ENCODE measurements at places on chromosomes 16 and 17. TPM values are rescaled to one million over a fixed set of nuclear protein-coding genes. Genes with fewer than 3 reads are reported as not detected.

C17orf107 gene
- total RNA-seq, result 5.0 TPM

PDP2 gene
- total RNA-seq, result 16.3 TPM

AHSP gene
- total RNA-seq, result not detected

DNA sequence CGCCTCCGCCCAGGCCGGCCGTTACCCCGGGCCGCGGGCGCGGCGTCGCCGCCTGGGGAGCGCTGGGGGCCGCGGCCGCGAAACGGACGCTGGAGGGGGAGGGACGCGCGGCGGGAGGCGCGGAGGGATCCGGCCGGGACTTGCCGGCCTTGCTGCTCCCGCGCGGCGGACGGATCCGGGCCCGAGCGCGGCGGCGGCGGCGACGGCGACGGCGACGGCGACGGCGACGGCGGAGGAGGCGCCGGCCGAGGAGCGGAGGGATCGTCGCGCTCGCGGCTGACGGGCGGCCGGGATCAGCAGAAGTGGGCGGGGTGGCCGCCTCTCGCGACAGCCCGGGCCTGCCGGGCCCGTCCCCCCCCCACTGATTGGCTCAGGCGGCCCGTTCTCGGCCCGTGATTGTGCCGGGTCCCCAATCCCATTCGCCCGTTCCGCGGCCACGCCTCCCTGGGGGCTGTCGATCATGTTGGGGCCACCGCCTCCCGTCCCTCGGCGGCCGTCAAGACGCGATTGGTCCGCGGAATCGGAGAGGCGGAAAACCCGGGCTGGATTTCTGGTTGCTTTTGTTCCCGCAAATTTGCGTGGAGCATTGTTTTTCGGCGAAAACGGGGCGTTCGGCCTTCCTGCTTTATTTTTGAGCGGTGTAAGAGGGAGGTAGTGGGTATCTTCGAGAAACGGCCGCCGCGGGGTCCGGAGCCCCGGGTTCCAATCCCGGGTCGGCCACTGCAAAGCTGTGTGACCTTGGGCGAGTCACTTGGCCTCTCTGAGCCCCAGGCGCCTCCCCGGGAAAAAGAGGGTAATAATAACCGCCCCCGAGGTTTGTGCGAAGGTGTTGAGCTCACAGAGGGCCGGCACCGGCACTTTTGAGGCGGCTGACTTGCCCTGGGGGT lies at the start of gene ZCCHC14:
ZCCHC14 (minus strand) TSS at position 304 of the 887 bp plus-strand sequence. CDS start 786 bp downstream, outside the sequence.
- peak; percentile 99 for DNase-seq

GRCh38 chr16:85494315-85494714 lies 118.8 kb upstream of the GSE1 start:
- DNase-seq, result no peak

DNA sequence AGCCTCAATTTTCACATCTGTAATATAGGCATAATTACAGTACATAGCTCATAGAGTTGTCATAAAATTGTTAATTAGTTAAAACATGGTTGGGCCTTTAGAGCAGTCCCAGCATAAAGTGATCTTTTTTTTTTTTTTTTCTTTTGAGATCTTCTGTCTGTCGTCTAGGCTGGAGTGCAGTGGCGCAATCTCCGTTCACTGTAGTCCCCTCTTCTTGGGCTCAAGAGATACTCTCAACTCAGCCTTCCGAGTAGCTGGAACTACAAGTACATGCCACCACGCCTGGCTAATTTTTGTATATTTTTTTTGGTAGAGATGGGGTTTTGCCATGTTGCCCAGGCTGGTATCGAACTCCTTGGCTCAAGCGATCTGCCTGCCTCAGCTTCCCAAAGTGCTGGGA lies 31.0 kb downstream of the RND2 start:
- DNase-seq, result no peak

GRCh38 chr16:86257546-86257945 lies 252.8 kb upstream of the FOXF1 start:
- no peak for DNase-seq

GRCh38 chr17:21400816-21401593 lies 24.8 kb downstream of the KCNJ12 start:
- DNase-seq, result no peak

All from CD4-positive, alpha-beta memory T cell (primary cell).